ENCODE measurements at places on chromosomes 3 and 15.

DNA sequence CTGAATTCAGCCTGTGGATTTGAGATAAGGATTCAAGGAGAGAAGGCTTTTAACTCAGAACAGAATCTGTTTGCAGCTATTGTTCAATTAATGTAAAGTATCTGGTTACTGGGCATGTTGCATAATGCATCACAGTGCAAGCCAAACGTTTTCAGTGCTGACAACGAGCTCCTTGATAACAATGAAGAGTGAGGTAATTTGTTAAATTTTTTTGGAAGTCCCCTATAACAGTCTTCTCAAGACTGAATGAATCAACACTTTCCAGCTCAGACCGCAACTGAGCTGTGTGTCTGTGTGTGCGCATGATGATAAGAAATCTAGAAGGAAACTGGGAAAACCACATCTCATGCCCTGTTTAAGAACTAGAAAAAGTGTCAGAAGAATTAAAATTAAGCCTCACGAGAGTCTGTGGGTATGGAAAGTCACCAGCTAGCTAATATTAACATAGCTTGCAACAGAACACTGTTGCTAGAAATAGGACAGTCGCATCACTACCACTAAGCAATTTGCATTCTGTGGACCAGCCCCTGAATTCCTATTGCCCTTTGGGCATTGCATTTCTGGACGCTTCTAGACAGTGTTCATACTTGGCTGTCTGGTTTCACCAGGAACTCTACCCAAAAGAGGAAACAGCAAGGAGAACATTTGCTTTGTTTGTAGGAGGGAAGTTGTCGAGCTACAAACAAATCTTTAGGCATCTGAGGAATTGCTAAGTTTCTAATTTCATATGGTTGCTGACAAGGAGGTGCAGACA is 43.7 kb upstream of the ATP2C1 start:
- DNase-seq = no peak

DNA sequence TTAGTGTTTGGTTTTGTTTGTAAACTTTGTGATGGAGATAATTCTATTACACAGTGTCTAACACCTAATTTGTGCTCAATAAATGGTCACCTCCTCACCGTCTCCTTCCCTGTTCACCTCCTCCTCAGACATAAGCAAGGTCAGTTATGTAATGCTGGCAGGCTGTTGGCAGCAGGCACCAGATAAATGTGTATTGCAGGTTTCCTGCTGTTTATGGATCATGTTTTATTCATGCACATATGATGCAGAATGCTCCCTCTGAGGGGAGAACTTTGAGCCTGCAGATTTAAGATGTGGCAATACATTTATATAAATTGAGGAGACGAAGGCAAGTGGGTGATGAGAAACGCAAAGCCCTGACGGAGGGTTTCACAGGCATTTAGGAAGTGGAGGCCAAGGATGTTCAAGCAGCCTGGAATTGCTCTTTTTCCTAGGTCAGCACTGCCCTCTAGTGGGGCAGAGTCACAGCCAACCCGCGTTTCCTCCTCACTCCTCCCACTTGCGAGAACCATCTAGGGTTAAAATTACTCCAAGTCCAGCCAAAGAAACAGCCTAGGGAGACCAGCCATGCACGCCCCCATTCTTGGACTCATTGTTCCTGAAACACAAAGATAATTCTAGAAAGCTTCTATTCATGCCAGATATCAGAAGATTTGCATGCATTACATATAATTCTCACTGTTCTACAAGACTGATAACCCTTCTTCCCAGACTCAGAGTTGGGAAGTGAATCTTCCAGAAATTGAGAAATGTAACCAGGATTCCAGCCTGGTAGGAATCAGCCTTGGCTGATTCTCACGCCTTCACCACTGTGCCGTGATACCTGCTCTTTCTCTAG is 228.7 kb downstream of the SLCO3A1 start:
- DNase-seq = no peak

- no peak for DNase-seq
Measured at GRCh38 chr3:171372694-171373093, 87.5 kb downstream of the TNIK start.

GRCh38 chr3:49295489-49296058 is 18.5 kb upstream of the C3orf62 start:
- no peak for DNase-seq

DNA sequence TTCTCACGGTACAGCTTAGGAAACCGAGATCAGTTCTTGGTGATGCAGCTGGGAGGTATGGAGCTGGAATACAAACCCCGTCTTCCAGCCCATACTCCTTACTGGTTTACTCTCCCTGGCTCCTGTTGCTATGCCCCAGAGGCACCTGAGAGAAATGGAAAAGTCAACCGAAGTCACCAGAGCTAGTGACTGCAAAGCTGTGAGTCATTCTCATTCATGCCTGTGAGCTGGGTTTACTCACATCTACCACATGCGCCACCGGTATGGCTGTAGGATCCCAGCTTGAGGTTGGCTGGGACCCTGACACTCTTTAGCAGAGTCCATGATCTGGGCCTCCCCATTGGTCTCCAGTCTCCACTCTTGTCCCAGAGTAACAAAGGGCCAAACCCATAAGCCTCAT is 111.5 kb upstream of the ETV5 start:
- DNase-seq = no peak

- DNase-seq = no peak
Measured at GRCh38 chr3:138768946-138769345, 65.8 kb downstream of the PIK3CB start.

- DNase-seq = no peak
Measured at GRCh38 chr3:124522082-124522625, 208.1 kb upstream of the UMPS start.

DNA sequence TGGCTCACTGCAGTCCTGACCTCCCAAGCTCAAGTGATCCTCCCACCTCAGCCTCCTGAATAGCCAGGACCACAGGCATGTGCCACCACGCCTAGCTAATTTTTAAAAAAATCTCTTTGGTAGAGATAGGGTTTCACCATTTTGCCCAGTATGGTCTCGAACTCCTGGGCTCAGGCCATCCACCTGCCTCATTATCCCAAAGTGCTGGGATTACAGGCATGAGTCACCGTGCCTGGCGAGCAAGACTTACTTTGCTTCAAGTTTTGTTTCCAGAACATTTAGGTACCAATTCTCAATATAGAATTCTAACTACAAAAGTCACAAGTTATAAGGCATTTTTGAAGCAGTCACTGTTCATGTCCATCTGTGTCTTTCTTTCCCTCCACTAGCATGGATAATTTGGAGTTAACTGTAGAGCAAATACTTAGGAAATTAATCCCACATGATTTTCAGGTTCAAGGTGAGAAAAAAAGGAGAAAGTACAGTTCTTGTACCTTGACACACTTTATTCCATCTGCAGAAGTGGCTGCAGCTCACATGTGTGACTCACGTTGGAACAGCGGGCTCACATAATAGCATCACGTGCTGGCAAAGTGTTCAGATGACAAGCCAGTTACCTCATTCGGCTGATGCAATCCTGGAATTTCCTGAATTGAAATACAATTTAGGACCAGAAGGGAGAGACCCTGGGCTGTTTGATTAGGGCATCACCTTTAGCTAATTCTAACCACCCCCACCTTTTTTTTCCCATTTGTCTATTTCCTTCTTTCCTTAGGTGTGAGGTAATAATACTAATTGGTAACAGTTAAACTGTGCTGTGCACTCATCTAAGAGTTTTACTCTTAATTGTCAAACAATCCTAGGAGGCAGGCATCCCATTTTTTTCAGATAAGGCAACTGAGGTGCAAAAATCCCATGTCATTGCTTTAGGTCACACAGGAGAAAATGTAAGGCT is 46.9 kb upstream of the NEDD4 start:
- no peak for DNase-seq

- no peak for DNase-seq
Measured at GRCh38 chr3:149180057-149180573, 41.5 kb downstream of the CP start.

DNA sequence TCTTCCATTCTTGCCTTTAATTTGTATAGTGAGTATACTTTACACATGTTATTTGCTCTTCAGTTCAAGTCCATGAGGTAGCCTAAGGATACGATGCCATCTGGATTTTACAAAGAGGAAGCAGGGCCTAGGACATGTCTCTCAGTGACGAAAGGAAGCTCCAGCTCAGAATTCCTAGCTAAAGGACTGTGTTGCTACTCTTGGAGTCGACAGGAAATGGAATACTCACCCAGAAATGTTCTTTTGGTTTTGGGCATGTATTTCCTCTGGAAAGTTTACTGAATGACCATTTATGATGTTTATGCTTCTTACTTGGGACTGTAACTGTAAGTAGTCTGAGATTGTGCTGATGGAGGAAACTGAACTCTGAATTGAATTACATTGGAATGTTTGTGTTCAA is 12.5 kb downstream of the OXNAD1 start:
- no peak for DNase-seq

DNA sequence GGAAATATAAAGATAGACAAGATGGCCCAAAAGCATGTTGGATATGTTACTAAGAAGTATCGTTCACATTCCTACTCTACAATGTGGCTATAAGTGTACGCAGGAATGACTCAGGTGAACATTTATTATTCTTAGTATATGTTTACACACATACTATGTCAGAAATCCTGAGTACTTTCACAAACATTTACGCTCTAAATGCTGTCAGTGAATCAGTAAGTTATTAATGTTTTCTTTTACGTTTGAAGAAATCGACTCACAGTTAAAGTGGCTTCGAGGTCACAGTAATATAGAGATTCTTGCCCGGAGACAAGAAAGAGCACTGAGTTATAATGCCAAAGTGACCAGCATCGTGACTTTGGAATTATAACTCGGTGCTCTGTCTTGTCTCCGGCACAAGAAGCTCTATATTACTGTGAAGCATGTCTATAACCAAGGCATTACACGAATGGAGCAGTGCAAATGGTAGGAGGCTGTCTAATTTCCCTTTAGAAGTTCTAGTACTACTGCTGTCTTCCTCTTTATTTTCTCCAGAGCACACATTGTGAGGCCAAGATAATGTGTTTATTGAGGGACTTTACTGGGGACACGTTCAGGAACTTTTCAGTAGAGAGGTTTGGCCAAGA is 61.8 kb upstream of the P3H2 start:
- DNase-seq = no peak

GRCh38 chr3:30186741-30187219 is 419.6 kb upstream of the TGFBR2 start:
- DNase-seq = no peak

DNA sequence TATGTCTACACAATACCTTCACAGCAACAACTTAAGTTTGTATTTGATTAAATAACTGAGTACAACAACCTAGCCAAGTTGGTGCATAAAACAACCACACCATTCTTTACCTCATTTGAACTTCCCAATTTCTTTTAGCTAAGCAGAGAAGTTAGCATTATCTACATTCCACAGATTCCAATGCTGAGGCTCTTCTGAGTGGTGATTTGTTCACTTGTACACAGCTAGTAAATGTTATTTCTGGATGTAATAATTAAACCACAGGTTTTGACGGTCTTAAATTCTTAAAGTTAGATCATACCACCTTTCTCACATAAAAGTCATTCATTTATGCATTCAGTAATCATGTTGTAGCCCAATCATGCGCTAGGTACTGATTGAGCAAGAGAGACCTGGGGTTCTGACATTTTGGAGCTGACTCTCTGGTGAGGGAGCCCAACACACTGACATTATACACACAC is 102.5 kb downstream of the SST start:
- DNase-seq = no peak

DNA sequence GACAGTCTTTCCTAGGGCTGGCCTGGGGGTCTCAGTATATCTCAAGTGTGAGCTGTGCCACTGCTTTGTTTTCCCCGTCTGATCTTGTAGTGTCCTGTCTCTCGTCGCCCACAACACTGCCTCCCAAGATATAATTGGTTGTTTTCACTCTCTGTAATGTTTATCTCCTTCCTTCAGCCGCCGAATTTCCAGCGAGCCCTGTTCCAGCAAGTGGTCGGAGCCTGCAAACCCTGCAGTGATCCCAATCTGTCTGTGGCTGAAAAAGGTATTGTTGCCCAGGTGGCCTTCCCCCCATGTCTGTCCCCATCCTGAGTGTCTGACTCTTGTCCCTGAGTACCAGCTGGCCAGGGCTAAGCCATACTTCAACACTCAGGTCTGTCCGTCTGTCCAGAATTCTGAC is 9.5 kb upstream of the MANF start:
- no peak for DNase-seq

DNA sequence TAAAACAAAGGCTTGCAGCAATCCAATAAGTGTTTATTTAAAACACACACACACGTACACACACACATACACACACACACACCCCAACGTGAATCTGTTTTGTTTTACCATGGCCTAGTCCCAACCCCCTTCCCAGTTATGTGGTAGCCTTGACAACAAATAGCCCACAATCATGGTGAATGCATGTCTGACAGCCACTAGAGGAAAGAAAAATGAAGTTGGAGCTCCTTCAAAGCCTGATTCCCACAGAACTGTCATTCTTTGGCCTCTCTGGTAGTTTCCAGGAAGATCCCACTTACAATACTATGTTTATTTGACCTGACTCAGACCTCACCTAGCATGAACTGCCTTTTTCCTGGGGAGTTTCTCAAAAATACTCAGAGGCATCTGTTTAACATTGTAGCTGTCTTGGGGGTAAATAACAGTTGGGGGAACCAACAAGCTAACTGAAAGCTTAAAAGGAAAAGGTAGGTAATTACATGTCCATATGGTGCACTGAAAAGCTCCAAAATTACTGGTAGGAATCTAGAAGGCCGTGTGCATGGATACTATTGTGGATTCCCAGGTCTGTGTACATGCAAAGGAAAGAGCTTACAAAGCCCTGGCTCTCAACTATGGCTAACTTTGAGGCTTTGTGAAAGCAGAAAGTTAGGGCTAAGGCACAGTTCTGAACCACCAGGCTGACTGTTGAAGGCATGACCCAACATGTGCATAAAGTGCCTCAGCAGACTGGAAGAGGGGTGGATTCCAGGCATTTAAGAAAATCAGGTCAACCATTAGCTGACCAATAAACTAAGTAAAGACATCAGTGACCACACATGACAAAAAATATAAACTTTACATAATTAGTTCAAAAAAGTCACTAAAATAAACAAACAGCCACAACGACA is 65.3 kb downstream of the FAIM start:
- DNase-seq = no peak

GRCh38 chr3:187798126-187798525 is 52.9 kb upstream of the BCL6 start:
- DNase-seq = no peak

DNA sequence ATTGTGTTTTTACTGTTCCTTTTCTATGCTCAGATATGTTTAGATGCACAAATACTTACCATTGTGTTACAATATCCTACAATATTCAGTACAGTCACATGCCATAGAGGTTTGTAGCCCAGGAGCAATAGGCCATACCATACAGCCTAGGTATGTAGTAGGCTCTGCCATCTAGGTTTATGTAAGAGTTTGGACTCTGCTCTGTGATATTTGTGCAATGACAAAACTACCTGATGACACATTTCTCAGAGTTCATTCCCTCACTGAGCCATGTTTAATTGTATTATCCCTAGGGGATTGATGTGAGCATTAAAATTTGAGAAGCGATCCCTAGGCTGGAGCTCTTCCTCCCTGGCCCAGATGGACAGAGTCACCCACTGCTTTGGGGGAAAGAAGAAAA is 270.0 kb upstream of the PROK2 start:
- DNase-seq = no peak

DNA sequence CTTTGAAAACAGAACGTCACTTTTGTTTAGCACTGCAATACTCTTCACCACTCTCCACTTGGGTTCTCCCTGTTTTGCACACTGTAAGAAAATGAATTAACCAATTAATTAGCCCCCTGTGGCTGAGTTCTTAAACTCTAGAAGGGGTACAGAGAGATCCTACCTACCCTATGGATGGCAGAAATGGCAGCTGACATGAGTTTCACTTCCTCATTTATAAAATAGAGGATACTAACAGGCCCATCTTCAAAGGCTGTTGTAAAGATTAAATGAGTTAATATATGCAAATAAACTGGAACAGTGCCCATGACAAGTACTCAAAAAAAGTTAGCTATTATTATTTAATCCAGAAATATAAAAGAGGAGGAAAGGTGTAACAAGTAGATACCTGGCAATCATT is 36.9 kb downstream of the SUCLG2 start:
- DNase-seq = no peak

Data from activated CD8-positive, alpha-beta memory T cell treated with anti-CD3 and anti-CD28 coated beads for 1 hour (primary cell).